Endothelial cell of umbilical vein (primary cell): ENCODE measurements at places on chromosomes 3 and 15. TPM values are rescaled to one million over a fixed set of nuclear protein-coding genes. Genes with fewer than 3 reads are reported as not detected.
A peak's percentile ranks its signal among the peaks of the same experiment; 100 is the strongest.

The SGO1 gene
- 15.5 and 21.7 TPM in 2 replicates for total RNA-seq

DNA sequence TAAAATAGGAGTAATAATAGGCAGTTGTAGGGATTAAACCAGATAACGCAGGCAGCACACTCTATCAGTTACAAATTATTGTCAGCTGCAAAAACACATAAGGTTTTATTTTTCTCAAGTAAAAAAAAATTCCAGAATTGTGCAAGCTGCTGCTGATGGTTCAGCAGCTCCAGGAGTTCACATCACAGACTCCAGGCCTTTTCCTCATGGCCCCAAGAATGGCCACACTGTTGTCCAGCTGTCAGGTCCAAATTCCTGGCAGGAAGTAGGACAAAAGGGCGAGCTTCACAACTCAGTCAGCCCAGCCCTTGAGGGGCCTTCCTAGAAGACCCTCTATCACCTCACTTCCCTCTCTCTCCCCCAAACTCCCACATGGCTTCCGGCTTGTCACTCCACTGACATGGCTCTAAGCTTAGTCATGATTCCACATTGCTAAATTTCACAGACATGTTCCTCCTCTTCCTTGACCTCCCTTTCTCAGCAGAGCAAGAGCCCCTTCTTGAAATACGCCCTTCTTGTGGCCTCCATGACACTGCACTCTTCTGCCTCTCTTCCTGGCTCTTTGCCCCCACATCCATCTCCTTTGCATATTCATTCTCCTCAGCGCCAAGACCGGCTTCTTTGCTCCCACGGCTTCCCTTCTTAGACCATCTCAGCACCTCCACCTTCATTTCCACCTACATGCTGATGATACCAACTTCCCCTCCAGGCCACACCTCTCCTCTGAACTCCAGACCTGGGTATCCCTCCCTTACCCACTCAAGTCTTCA is 27.4 kb upstream of the FAM174B start:
- DNase-seq = no peak
- H3K27ac ChIP-seq = no peak overlapping the region
- peaks cover 5% of the 10 kb centered on the region for H3K4me1 ChIP-seq
- H3K27me3 ChIP-seq = no peaks in the 10 kb centered on the region
- no peak overlapping the region for H3K4me3 ChIP-seq
- H3K36me3 ChIP-seq = no peaks in the 10 kb centered on the region

DNA sequence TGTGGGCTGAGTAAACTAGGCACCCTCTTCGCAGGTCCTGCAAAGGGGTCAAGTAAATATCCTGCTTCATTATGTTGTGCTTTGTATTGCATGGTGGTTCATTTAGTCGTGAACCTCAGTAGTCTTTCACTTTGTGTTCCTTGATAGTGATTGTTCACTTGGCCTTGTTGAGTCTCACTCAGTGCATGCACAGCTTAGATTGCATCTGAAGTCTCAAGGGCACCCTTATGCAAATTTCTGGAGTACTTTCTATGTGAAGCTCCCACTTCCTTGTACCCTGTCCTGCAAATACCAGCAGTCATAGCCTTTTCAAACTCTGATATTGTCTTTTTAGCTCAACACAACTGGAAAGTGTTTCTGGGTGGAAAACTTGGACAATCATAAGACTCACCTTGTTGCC is 519.2 kb downstream of the NAALADL2 start:
- no peak overlapping the region for H3K27ac ChIP-seq
- H3K4me3 ChIP-seq = no peak overlapping the region
- H3K27me3 ChIP-seq = no peaks in the 10 kb centered on the region
- H3K36me3 ChIP-seq = no peaks in the 10 kb centered on the region

GRCh38 chr3:31077826-31078225 is 183.4 kb upstream of the GADL1 start:
- H3K4me1 ChIP-seq = peaks cover 20% of the 10 kb centered on the region
- DNase-seq = peak; percentile 32
- peak overlapping the region; percentile 66 for H3K27ac ChIP-seq
- H3K36me3 ChIP-seq = no peaks in the 10 kb centered on the region
- H3K4me3 ChIP-seq = no peak overlapping the region
- no peaks in the 10 kb centered on the region for H3K27me3 ChIP-seq

DNA sequence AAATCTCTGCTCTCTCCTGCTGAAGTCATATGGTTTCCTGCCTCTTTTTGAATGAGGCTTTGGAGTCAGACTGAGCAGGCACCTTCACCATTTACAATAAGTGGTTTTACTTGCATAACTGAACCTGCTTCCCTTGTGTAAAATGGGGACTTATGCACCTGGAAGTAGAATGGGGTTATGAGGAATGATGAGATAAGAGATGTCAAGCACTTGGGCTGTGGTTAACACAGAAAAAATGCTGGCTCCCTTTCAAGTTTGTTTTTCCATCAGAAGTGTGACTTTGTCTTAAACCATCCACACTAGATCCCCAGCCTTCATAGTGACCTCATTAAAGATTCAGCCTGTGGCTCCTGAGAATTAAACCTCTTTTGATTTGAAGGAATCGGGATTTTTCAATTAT is 5.2 kb downstream of the EXOSC7 start:
- DNase-seq = no peak
- no peak overlapping the region for H3K4me3 ChIP-seq
- peaks cover 7% of the 10 kb centered on the region for H3K4me1 ChIP-seq
- no peaks in the 10 kb centered on the region for H3K27me3 ChIP-seq
- H3K36me3 ChIP-seq = no peaks in the 10 kb centered on the region
